Hematopoietic multipotent progenitor cell (in vitro differentiated cells): ENCODE measurements at places on chromosomes 13 and 19.

- no peak for DNase-seq
Observed at GRCh38 chr13:23652909-23653726, 82.9 kb downstream of the TNFRSF19 start.

DNA sequence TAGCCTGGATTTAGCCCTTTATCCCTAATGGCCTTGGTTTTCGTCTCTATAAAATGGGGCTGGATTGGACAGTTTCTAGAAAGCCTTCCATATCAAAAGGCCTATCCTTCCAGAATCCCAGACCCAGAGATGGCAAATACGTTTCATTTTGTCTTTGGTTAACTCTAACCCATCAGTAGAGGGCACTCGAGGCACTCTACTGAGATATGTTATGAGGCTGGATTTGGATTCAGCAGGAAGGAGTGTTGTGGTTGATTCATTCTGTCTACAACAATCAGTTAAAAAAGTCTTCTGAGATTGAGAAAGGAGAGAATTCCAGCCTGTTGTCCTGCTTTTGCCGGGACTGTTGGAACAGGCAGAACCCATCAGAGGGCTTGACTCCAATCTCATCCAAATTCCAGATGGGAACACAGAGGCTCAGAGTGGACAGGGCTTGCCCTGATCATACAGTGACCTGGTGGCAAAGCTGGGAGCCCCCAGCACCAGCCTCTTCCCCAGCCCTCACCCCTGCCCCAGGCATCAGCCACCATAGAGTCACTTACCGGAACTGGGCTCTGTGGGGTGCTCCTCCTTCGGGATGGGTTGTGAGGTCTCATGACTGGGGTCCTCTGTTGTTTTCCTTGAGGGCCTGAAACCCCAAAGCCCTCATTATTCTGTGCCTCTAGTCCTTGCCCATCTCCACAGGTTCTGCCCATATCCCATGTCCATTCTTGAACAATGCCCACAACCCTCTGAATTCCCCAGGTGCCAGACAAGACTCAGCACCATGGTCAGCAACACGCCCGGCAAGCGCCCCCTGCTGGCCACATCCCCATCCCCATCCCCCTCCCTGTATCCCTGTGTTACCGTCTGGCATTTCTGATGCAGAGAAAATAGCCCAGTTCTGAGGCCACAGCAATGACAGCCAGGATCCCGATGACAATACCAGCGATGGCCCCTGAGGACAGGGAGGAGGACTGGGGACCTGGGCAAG is 12.3 kb upstream of the ZNF180 start:
- DNase-seq, result peak; percentile 39

GRCh38 chr19:19276386-19276785 is 3.3 kb upstream of the TM6SF2 start:
- no peak for DNase-seq

GRCh38 chr19:40745402-40745780 is 4.9 kb downstream of the ACTMAP start:
- DNase-seq, result no peak

DNA sequence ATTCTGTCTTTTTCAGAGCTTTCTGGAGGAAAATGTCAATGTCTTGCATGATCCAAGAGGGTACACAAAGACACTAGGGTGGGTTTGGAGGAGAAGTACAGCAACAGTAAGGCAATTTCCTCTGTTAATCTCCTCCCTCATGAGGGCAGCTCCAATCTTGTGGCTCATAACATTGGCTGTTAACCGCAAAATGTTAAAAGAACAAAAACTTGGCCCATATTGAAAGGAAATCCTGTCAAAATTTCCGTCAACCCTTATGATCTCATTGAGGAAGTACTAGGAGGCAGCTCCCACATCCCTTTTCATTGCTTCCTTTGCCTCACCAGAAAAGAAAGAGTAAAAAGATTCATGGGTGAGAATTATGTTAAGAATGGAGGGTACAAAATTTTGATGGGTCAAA is 11.6 kb downstream of the OXGR1 start:
- peak; percentile 88 for DNase-seq

DNA sequence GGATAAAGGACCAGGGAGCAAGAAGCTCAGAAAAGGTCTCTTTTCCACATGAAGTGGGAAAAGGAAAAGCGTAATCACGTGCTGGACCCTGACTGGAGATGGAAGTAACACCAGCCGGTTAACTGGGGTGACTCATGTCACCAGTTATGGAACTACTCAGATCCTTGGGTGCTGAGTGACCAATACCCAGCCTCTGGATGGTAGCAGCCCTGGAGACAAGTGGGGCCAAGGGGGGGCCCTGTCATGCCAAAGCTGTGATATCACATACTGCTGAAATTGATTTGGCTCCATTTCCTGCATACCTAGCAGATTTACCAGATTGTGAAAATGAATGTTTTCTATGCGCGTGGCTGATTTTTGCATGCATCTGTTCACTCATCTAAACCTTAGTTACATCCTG is 158.9 kb downstream of the ZIC5 start:
- no peak for DNase-seq

DNA sequence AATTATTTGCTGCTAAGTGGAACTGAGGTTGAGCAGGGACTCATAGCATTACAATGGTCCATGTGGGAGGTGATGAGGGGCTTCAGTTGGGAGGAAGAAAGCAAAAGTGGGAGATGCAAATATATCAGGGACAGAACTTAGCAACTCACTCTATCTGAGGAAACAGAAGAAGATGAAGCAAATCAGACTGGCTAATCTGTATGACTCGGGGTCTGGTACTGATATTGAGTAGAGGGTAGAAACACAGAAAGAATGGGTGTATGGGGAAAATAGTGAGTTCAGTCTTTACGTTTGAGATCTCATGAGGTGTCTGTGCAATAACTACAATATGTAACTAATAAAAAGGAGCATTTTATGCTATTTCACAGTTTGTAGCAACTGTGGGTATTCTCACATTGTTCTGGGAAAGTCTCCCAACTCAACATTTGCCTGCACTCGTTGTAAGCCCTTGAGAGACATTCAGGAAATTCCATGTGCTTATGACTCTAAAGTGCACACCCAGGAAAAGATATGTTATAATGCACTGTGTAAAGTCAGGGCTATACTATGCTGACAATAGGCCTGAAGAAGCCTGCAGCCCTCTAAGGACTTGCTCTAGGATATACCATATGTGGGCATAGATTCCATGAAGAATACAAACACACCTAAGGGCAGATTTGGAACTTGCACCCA is 183.5 kb downstream of the SPRY2 start:
- DNase-seq, result no peak

DNA sequence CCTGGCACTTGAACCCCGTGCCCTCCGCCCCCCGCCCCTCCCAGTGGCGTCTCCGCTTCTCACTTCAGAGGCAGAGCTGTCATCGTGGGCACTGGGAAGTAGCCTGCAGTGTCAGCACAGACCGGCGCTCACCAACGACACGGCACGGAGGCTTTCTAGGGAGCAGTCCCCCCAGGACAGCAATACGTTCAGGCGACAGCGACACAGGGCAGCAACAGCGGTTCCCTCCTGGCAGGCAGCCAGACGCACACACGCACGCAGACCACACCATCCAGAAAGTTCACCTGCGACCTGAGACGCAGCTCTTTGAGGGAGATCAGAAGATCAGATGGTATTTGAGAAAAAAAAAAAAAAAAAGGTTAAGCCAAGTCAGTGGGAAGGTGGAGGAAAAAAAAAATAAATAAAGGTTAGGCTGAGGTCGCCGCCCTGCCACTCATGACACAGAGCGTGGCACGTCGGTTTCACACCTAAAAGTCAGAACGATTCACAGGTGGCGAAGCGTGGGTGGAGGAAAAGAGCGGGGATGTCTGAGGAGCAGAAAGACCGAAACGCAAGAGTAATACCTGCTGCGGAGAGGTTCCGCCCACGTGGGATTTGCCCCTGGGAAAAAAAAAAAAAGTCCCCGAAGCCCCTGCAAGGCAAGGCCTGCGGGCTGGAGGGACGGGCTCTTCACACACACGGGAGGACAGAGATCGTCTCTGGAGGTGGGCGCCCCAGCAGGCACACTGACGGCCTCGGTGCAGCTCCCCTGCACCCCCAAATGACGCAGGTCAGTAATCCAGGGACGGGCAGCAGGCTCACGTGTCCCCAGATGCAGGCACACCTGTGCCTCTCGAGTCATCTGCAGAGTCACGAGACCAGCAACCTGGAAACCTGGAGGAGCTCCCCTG is 94.5 kb downstream of the GNG7 start:
- no peak for DNase-seq

DNA sequence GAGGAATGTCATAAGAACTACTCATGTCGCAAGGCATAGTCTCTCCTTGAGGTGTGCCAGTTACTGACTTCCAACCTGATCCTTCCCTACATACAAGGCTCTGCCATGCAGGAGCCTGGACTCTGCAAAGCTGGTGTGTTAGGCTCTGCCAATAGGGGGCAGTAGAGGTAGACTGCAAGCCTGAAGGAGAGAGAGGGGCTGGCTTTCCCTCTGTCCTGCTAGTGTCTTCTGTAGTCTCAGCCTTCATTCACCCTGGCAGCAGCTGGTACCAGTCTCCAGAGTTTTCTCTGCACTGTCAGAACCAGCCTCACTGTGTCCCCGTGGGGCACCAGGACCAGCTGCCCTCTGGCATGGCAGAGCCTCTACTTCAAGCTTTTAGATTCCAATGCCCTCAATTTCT is 14.5 kb downstream of the SHISA2 start:
- DNase-seq, result no peak

- DNase-seq, result no peak
Observed at GRCh38 chr19:4986471-4986891, 17.6 kb downstream of the KDM4B start.

- peak; percentile 87 for DNase-seq
Observed at GRCh38 chr19:4633140-4633967, 6.0 kb upstream of the TNFAIP8L1 start.

- no peak for DNase-seq
Observed at GRCh38 chr19:50384685-50385535, 763 bp downstream of the POLD1 start.

- no peak for DNase-seq
Observed at GRCh38 chr19:29687244-29687896, 22.1 kb downstream of the PLEKHF1 start.

DNA sequence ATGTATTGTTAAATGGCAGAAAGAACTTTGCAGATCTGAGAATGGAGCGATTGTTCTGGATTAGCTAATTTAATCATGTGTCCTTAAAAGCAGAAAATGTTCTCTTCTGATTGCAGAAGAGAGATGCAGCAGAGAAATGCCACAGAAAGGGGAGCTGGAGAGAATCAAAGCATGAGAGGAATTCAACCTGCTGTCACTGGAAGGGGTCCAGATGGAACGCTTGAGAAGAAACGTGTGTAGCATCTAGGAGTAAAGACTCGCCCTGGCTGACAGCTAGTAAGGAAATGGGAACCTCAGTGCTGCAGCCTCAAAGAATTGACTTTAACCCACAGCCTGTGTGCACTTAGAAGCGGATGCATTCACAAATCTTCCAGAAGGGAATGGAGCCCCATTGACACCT is 502.8 kb downstream of the KLF12 start:
- no peak for DNase-seq

DNA sequence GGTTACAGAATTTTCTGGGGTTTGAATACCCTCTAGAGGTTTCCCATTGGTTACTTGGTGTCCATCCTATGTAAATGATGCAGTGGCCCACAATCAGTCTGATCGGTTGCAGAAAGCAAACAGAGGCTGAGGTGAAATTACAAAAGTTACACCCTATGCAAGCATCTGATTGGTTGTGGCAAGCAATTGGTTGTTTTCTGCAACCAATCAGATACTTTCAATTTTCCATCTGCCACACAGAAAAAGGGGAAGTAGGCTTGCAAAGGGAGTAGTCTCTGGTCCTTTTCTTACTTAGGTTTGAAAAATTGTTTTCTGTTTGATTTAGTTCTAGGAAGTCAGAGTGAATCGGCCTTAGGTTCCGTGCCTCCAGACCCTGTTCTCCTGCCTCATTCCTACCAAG is 93.1 kb downstream of the WTIP start:
- DNase-seq, result no peak

GRCh38 chr13:109344552-109345157 is 441.7 kb downstream of the IRS2 start:
- no peak for DNase-seq

- DNase-seq, result no peak
Observed at GRCh38 chr19:6378041-6378440, 2.3 kb upstream of the PSPN start.

DNA sequence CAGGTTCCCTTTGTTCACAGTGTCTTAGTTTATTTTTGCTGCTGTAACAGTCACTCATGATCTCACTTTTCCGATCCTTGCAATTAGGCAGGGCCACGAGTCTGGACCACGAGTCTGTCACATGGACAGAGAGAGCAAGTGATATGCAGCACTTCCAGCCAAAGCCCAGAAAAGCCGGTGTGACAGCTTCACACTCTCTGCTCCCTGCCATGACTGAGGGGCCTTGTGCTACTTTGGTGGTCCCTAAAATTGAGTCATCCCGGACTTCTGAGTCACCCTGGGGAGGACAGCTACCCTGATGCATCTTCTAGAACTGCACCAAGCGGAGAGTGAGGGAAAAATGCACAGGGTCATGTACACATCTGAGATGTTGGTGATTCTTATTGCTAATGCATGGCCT is 179.6 kb downstream of the EFNB2 start:
- no peak for DNase-seq

- no peak for DNase-seq
Observed at GRCh38 chr13:32453981-32454380, 26.1 kb upstream of the N4BP2L1 start.

DNA sequence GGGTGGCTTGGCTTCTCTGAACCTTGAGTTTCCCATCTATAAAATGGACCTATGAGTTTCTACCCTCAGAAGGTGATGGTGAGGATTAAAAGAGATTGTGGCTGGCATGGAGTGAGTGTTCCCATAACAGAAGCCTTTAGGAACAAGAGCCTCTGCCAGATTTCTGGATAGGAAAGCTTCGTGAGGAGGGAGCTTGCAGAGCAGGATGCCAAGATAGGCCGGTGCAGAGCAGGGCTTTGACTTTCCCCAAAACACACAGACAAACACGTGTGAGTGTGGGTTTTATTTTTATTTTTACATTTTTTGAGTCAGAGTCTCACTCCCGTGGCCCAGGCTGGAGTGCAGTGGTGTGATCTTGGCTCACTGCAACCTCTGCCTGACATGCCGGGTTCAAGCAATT is 3.7 kb upstream of the CNN1 start:
- no peak for DNase-seq

DNA sequence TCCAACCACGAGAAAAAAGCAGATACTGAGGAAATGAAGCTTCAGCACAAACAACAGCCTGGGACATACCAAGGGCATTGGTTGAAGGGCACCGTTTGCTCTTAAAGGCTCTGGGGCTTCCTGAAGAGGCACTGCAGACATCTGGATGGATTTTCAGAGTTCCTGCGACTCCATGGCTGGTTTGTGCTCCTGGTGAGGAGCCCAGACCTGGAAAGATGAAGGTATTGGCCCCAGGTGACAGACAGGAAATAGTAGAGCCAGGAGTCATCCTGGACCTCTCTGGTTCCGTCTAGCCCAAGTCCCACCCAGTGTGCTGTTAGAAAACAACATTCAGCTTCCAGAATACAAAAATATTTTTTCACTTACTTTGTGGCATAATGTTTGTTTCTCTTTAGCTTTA is 6.3 kb downstream of the IL17D start:
- no peak for DNase-seq

GRCh38 chr13:96314974-96315373 is 225.1 kb downstream of the HS6ST3 start:
- no peak for DNase-seq

GRCh38 chr13:107284173-107284572 is 716.2 kb upstream of the ARGLU1 start:
- no peak for DNase-seq

- DNase-seq, result no peak
Observed at GRCh38 chr19:35528218-35529038, at the start of gene SBSN. Gene SBSN, minus strand, starts transcription at chr19:35528311. Its CDS starts 30 bp downstream, at chr19:35528281.
